ENCODE measurements at places on chromosomes 16 and 17.
A peak's percentile ranks its signal among the peaks of the same experiment; 100 is the strongest.

DNA sequence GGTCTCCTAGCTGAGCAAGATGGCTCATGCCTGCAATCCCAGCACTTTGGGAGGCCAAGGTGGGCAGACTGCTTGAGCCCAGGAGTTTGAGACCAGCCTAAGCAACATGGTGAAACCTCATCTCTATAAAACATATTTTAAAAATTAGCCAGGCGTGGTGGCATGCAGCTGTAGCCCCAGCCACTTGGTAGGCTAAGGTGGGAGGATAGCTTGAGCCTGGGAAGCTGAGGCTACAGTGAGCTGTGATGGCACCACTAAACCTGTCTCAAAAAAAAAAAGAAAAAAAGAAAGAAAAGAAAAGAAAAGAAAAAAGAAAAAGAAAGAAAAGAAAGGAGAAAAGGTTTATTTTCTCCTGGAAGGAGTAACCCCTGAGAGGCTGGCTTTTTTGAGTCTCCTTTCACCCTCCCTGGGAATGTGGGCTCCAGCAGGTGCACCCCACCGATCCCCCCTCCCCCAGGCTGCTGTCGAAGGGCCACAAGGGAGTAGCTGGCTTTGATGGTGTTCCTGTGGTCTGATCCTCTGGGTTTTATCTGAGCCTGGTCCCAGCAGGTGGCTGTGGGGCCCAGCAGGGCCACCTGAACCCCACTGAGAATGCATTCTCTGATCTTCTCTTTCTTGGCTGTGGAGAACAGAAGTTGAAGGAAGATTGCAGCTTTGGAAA is 29.9 kb upstream of the TNRC6C start:
- DNase-seq = no peak

GRCh38 chr17:39064819-39065218 is 86.6 kb downstream of the PLXDC1 start:
- DNase-seq = no peak

DNA sequence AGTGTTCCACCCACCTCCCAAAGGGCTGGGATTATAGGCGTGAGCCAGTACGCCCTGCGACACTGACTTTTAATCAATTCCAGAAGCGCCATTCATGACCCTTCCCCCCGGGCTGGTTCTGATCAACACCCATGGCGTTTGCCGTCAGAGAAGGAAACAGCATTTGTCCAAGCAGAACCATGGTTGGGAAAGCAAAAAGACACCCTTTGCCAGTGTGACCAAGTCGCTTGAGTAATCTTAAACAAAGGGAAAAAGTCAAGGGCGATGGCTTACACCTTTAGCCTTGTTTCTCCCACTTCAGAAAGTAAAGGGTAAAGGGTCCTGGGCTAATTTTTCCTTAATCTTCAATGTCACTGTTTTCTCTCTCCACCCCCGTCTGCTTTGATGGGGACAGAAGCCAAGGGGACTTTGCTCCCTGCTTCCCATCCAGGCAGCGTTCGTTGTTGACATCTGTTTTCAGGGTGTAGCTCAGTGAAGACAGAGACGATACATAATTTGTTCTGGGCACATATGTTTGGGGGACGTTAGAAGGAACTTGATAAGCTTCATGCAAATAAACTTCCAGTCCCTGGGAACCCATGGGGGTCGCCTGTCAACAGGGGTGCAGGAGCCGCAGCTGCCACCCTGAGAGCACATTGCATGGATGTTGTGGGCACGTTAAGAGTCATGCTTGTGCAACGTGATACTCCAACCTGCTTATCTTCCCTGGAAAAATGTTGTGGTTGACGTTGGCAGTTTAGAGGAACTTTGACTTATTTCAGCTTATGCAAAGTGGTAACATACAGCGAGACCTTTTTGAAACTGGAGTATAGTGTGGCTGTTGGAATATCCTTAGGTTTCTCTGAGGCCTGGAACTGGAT is 50.6 kb upstream of the TANGO6 start:
- no peak for DNase-seq

- no peak for DNase-seq
These were observed 165.9 kb downstream of the SDK2 start for GRCh38 chr17:73478334-73478733.

GRCh38 chr17:34393401-34393800 is 30.4 kb upstream of the CCL1 start:
- DNase-seq = no peak

DNA sequence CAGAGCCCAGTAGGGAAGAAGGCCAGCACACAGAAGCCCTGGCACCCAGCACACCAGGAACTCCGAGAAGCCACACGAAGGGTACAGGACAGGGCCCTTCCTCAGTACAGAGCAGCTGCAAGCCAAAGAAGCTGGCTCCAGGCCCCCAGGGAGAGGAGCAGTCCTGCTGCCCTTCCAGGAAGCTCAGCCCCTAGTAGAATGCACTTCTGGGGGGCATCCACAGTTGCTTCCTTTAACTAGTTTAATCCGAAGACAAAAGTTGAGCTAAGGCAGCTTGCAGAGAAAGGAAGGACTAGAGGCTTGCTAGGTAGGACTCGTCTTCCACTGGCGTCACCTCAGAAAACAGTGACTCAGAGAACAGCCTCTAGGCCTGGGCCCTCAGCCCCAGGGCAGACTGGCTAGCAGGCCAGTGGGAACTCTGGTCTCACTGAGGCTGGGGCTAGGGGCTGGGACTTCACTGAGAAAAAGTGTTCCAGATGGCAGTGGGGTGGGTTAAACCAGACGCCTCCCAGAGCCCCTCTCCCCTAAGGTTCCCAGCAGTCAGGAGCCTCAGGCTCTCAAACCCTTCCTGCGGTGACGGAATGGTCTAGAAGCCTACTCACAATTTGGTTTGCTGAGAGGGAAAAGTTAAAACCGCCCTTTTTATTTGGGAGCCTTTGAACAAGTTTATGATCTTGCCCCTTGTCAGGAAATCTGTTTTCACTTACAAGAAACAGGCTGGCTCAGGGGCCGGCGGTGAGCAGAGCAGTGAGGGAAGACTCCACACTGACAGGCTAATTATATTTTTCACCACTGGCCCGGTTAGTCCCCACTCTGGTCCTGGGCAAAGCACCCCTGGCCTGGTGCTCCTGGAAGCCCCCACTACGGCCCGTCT is 41.4 kb downstream of the ACTG1 start:
- no peak for DNase-seq

- DNase-seq = no peak
These were observed 3.2 kb downstream of the NDE1 start for GRCh38 chr16:15653227-15653626.

DNA sequence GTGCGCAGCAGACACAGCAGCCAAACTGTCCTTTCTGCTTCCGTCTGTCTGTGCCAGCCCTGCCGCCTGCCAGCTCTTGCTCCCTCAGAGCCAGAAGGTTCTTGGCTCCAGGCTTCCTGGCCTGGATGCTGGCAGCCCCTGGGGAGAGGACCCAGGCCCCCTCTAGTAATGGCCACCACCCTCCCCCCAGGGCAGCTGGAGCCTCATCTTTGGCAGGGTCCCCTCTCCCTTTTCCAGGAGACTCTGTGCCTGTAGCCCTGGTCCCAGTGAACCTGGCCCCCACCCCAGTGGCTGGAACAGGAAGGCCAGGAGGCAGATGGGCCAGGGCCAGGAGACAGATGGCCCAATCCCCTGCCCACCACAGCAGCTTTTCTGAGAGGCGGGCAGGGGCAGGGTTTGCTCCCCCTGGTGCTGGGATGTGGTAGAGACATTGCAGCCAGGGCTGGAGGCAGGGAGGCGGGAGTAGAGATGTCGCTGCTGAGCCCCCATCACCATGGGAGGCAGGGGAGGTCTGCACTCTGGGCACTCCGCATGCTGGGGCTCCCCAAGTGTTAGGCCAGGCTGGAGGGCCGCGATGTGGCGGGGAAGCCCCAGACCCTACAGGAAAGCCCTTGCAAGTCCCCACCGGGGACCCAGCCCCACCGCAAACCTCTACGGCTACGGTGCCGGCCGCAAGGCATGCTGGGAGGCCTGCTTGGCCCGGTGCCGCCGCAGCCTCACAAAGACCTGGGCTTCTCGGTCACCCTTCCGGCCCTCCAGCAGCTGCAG is 16.7 kb downstream of the UNC13D start:
- peak; percentile 61 for DNase-seq

Data from stimulated activated CD4-positive, alpha-beta T cell treated with anti-CD3 and anti-CD28 coated beads, Interleukin-12 subunit alpha, Interleukin-12 subunit beta, amount 100 ng/mL, for 4 hours (primary cell).